Eye (tissue), 1 donor: ENCODE measurements at places on chromosomes 6 and 20.

- no peak for DNase-seq
Observed at GRCh38 chr6:158262755-158263154, 49.5 kb upstream of the TULP4 start.

DNA sequence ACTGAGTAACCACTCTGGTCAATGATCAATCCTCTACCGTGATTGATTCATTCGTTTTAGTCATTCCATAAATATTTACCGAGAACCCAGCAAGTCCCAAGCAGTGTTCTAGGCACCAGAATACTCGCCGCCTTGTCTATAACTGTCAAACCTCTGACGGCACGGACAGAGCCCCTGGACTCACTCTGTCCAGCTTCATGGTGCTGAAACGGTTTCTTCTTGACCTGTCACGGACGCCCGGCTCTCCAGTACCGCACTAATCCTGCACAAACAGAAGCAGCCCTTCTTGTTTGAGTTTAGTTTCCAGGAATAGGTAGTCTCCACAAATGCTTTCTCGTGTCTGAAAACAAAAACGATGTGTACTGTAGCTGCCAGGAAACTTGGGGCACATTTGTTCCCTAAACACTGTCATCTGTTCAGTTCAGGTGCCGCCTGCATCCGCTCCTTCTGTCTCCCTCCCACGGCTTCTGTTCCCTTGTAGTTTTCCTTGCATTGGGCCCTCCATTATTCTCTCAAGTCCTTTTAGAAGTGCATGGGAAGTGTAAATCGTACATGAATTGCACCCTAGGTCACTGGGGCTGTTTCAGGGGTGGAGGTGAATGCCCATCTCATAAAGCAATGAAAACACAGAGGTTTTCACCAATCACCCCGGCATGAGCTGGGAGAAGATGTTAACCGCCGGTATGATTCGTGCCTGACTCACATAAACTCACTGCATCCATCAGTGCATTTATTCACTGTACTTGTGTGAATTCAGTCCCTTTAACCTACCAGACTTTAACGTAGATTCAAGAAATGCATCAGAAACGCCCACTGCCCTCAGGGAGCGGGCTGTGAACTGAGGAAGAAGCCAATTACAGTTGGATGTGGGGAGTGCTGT is 209.3 kb upstream of the CDH4 start:
- no peak for DNase-seq

- no peak for DNase-seq
Observed at GRCh38 chr6:100269189-100269588, 195.5 kb downstream of the SIM1 start.

- DNase-seq = peak; percentile 96
Observed at GRCh38 chr6:138572167-138572875, 73.0 kb upstream of the NHSL1 start.

DNA sequence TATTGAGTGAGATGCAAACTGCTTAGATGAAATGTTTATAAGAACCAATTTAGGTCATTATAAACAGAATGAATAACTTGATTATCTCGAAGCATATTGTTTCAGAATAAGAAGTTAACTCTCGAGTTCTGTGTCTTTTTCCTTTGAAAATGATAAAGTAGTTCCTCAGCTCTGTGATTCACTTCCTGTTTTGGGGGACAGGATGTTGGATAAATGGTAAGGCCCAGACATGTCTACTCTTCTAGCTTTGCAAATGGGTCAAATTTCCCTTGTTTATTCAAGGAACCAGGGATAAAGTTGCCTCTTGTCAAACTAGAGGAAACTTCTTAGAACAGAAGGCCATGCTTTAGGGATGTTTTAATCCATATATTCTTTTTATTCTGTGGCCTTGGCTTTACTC is 246.9 kb downstream of the SOX4 start:
- no peak for DNase-seq
